Fibroblast of skin of scalp (primary cell): ENCODE measurements at places on chromosomes 16 and 17.

- no peak for DNase-seq
Measured at GRCh38 chr17:7854078-7854777, 638 bp upstream of the TMEM88 start.

- DNase-seq, result no peak
Measured at GRCh38 chr17:58541249-58541648, 26.8 kb upstream of the MTMR4 start.

GRCh38 chr16:1078579-1079021, 6.1 kb downstream of the SSTR5 start:
- DNase-seq, result no peak

GRCh38 chr17:4956493-4957061, 5.7 kb downstream of the ENO3 start:
- DNase-seq, result no peak

DNA sequence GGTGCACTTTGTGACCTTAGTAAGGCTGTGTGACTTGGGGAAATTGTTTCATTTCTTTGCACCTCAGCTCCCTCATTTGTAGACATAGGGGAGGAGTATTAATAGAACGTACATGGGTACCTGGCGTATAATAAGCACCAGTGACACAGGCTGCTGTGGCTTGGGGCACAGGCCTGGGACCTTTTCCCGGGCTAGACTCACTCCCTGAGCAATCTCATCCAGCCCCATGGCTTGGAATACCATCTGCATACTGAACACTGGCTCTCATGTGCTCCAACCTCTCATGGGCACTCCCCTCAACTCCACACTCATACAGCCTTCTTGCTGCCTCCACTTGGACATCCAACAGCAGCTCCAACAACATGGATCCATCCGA, 41.0 kb upstream of the MRPS23 start:
- no peak for DNase-seq

DNA sequence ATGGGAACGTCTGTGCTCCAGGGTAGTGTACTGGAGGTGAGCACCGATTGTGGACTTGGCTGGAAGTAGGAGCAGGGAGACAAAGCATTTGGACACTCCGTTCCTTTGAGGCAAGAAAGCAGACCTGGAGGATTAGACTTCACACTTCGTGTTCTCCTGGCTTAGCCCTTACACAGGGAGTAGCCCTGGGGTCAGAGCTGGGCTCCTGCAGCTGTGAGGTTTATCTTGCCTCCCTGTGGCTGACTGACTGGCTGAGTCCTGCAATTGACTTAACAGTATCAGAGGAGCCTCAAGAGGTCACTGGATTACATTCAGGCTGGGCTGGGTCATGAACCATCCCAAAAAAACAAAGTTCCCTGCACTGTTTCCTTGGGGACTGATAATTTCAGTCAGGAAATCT, 37.1 kb downstream of the MPRIP start:
- DNase-seq, result no peak

- DNase-seq, result no peak
Measured at GRCh38 chr16:76464955-76465620, 187.9 kb downstream of the CNTNAP4 start.

- no peak for DNase-seq
Measured at GRCh38 chr16:50305441-50306061, 39.2 kb downstream of the ADCY7 start.

DNA sequence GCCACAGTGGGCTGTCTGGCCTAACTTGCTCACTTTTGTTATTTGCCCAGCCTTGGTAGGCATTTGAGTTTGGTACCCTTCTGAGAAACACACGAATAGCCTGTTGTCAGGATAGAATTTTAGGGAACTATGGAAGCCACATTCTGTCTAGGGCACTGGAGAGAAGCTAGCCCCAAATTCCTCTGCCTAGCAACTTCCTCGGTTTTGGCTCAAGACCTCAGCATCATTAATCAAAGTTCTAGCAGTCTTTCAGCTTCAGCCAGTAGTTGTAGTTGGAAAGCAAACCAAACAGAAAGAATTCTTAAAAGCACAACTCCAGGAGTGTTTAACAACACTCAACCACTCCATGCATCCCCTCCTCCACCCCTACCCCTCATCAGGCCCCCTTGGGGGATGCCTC, 572.1 kb upstream of the PSMD7 start:
- DNase-seq, result no peak

DNA sequence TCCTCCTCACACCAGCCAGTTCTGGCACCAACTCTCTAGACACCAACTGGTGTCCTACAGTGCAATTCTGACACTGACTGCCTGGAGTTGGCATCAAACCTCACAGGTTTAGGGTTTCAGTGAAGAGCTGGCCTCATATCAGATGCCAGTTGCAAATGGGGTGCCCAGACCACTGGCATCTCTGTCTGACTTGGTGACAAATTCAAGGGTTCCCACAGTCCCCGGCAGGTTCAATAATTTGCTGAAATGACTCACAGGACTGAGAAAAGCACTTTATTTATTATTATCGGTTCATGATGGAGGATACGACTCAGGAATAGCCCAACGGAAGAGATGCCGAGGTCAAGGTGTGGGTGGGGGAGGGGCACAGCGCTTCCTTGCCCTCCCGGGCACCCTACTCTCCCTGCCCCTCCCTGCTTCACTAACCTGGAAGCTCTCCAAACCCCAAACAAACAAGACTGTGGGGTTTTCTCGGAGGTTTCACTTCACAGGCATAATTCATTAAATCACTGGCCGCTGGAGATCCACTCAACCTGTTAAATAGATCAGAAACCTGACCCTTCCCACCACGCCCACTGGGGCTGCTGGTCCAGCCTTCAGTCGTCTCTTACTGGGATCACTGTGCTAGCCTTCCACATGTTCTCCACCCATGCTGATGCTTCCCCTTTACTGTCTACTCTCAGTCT, 1.7 kb upstream of the NLRP1 start:
- DNase-seq, result peak; percentile 29

DNA sequence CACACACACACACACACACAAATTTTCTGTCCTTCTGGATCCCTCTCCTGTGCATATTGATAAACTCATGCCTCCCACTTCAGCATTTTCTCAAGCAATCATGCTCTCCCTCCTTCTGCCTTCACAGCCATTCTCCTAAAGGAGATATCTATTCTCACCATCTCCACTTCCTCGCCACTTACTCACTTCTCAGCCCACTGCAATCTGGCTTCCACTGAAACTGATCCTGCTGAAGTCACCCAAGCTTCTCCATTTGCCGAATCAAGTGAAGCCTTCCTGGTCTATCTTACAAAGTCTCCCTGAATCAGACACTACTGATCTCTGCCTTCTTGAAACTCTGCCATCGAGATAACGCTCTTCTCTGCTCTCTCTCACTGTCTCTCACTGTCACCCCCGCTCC, 54.0 kb upstream of the GNAO1 start:
- no peak for DNase-seq

- peak; percentile 87 for DNase-seq
Measured at GRCh38 chr17:17044846-17045561, 2.7 kb downstream of the MPRIP start.

DNA sequence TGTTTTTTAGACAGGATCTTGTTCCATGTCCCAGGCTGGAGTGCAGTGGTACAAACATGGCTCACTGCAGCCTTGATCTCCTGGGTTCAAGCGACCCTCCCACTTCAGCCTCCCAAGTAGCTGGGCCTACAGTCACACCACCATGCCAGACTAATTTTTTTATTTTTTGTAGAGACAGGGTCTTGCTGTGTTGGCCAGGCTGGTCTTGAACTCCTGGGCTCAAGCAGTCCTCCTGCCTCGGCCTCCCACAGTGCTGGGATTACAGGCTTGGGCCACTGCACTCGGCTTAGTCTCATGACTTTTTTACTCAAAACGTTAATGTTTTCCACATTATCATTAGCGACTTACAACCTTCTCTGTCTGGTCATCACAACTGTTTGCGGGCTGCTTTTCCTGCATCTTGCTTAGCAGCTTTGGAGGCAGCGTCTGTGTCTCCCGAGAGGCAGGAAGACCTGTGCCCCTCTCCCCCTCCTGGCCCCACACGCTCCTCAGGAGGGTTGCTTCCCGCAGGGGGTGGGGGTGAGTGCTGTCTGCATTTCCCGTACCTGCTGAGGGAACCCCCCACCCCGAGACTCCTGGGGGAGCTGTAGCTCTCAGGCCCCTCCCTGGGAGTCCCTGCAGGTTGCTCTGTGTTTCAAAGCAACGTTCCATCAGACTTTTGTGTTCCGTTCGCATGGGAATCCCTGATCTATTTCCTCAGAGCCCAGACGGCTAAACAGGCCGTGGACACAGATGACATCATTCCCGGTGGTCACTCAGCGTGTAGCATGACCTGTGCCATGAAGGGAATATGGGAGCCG, 52.6 kb downstream of the PGS1 start:
- no peak for DNase-seq

DNA sequence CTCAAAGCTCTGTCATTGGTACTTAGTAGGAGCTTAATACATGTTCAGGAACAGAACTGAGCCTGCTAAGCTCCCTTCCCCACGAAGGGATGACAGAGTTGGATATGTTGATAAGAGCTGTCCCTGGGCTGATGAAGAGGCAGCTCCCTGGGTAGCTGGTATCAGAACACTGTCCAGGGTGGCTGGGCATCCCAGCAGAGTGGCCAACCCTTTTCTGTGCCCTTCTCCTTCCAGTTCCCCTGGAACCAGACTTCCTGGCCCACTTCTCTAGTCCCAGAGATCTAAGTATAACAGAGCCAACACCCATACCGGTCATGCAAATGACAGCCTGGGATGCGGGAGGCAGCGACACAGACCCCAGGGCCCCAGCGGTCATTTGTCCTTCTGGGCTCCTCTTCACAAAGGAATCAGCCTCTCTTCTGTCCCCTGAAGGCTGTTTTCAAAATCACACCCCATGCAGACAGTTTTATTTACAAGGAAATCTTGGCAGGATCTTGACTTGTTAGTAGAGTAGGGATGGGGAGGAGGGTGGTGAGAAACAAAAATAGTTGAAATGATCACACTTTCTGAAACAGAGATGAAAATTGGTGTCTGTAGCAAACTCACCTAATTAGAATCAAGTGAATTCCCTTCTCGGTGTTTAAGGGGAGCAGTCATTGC, 1.4 kb upstream of the RHBDL3 start:
- no peak for DNase-seq

DNA sequence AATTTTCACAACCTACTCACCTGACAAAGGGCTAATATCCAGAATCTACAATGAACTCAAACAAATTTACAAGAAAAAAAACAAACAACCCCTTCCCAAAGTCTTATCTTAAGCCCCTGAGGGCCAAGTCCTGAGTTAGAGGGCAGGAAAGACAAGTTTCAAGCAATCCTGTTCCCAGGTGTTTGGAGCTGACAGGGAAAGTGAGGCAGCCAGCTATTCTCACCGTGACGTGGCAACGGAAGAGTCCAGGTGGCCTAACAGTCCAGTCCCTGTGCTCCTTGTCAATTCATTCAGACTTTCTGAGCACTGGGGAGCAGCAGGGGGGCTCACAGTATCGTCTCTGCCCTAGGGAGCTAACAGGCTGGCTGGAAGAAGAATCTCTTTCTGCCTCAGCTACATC, 89.7 kb upstream of the RCVRN start:
- DNase-seq, result no peak

GRCh38 chr17:13346996-13347762, 254.6 kb downstream of the HS3ST3A1 start:
- DNase-seq, result peak; percentile 94

DNA sequence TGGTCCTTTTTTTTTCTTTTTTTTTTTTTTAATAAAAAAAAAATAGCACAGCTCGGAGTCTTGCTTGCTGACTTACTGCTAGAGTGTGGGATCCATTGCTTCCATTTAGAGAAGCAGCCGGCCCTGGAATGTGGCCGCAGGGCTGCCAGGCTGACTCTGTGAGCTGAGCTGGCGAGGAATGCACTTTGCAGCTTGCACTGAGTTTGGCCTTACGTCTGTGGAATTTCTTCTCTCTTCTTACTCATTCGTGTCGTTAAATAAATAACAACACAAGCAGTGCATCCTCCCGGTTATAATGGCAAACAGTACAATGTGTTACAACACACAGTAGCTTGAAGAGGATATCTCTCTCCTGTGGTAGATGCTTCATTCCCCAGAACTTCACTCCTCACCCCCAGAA, 69.2 kb downstream of the PRKCB start:
- peak; percentile 66 for DNase-seq

DNA sequence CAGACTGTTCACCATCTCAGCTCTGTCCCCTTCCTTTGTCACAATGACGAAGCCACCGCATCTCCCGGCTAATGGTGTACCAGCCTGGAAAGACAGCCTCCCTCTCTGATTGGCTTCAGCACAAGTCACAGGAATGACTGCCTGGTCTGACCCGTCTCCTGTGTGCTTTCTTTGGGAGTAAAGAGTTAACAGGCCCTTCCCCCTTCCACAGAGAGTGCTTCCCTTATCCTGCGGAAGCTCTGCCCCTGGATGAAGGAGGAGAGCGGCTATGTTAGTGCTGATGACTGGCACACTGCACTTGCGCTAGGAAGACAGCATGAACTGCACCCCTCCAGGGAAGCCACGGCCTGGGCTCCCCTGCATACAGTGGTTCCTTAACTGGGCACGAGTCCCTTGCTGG, 11.3 kb downstream of the USB1 start:
- DNase-seq, result no peak

DNA sequence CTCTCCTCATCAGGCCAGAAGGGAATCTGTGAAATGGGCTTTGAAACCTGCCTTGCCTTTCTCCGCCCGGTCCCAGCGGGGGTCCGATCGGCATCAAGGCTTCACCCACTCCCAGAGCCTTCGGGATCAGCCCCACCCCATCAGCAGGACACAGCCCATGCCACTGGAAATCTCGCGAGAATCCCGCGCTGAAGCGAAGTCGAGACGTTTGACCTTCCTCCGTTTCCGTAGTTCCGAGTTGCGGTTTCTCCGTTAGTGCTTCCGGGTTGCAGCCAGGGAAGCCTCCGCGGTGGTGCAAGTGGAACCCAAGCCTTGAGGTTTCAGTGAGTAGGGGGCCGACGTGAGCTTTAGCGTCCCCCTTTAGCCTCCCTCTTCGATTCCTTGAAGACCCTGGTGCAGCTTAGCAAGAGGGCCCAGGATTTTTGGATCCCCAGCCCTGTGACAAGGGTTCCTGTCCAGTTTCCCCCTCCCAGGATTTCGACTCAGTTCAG, at the start of gene COASY:
Gene COASY, plus strand, starts transcription at position 252 of the 491 bp plus-strand sequence. CDS start 475 bp downstream, outside the sequence.
- peak; percentile 99 for DNase-seq

DNA sequence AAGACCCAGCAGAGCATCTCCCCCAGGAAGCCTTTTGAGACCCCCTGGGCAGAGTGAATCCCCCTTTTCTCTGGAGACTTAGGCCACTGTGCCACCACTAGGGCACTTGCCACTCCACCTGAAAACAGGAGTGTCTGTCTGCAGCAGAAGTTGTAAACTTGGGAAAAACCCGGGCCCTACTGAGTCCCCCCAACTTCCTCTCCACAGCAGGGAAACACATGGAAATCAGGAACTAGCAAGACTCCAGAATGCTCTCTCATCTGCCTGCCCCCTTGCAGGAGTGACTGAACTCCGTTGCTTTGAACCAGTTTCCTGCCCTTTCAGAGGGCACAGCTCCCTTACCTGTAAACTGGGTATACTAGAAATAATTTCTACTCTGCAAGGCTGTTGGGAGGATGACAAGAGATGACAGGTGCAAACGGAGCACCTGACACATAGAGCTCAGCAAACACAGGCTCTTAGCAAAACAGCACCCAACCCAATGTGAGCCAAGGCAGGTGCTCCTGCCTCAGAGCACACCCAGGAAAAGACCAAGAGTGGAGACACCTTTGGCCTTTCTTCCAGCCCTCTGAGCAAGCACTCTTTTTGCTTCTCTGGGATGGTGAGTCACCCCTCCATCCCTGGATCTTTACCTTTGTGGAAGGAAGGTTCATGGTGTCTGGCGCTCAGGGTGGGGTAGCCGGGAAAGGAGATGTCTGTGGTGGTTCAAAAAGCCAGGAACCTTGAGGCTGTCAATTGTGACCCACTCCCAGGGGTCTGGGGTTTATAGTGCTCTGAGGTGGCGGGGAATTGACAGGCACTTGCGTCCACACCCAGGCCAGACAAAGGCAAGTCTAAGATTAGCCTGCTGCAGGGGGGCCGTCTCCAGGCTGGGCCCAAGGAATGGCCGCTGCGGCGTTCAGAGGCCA, at the start of gene HCRT:
Gene HCRT, minus strand, starts transcription at position 740 of the 908 bp plus-strand sequence. Its CDS starts 87 bp downstream, at position 653.
- DNase-seq, result no peak
